Fibroblast of the aortic adventitia (primary cell): ENCODE measurements at places on chromosomes 12 and 14. TPM values are rescaled to one million over a fixed set of nuclear protein-coding genes. Genes with fewer than 3 reads are reported as not detected.
A peak's percentile ranks its signal among the peaks of the same experiment; 100 is the strongest.

The PPP1R1A gene
- not detected in 2 replicates for total RNA-seq

The GPRC5D gene
- total RNA-seq: not detected in 2 replicates

The ANO4 gene
- 0.18 and 1.6 TPM in 2 replicates for total RNA-seq

The NXPH4 gene
- total RNA-seq: 1.9 and 2.4 TPM in 2 replicates

The PKP2 gene
- 0.45 and 16.1 TPM in 2 replicates for total RNA-seq

The DHRS2 gene
- 1.1 TPM in 1 of 2 replicates, not detected in the other for total RNA-seq

The ART4 gene
- 0.36 TPM in 1 of 2 replicates, not detected in the other for total RNA-seq

The OR4Q2 gene
- total RNA-seq: not detected in 2 replicates

The TSPAN11 gene
- 0.36 and 2.0 TPM in 2 replicates for total RNA-seq

The FOXN3 gene
- total RNA-seq: 35.3 and 39.4 TPM in 2 replicates

The ASB2 gene
- 0.45 and 0.49 TPM in 2 replicates for total RNA-seq

The XPOT gene
- 131 and 237 TPM in 2 replicates for total RNA-seq

The REP15 gene
- 1.1 and 3.5 TPM in 2 replicates for total RNA-seq

The OTX2 gene
- not detected in 2 replicates for total RNA-seq

The RABGGTA gene
- total RNA-seq: 21.2 and 26.7 TPM in 2 replicates

The ST8SIA1 gene
- 4.6 and 13.7 TPM in 2 replicates for total RNA-seq

The DBX2 gene
- total RNA-seq: 0.08 and 0.72 TPM in 2 replicates

The RHOJ gene
- total RNA-seq: 7.4 and 13.5 TPM in 2 replicates

- peak; percentile 16 for DNase-seq
Observed at GRCh38 chr12:124852329-124852831, 11.3 kb downstream of the SCARB1 start.

DNA sequence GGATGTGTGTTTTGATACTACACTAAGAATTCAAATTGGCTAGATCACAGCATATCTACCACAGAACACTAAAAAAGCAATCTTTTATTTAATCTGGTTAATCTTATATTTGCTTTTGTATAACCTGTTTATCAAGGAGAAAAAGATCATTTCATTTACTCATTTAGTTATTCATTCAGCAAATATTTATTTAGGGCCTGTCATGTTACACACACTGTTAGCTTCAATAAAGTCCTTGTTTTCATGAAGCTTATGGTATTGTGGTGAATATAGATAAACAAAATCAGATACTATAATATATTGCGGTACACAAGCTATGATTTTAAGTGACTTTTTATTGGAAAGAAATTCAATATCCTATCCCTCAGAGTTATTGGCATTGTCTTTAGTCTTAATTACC is 350.8 kb downstream of the LRFN5 start:
- no peak for DNase-seq

DNA sequence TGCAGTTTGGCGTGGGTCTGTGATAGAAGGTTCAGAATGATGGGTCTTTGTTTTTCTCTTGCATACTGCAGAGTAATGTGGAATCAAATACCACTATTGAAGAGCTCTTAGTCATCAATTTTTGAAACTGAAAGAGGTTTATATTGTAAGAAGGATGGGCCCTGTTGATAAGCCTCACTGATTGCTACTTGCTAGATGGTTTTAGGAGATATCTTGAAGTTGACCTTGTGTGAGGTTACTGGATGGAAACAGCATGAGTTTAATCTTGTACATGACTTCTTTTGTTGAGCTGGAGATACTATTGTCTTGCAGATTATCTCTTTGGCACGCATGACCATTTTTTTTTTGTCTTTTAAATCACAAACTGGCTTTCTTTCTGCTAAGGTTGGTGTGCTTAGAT is 13.8 kb downstream of the BICD1 start:
- DNase-seq: peak; percentile 56

- DNase-seq: no peak
Observed at GRCh38 chr12:70068743-70069142, 174.5 kb upstream of the CNOT2 start.

- no peak for DNase-seq
Observed at GRCh38 chr12:5524769-5525436, 93.0 kb downstream of the NTF3 start.

DNA sequence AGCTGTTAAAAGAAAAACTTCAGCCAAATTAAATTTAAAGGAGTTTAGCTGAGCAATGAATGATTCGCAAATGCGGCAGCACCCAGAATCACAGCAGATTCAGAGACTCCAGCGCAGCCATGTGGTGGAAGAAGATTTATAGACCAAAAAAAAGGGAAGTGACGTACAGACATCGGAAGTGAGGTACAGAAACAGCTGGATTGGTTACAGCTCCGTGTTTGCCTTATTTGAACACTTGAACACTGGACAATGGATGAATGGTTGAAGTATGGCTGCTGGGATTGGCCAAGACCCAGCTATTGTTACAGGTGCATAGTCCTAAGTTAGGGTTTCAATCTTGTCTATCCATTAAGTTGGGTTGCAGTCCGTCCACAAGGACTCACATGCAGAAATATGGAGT is 42.6 kb downstream of the GALNT8 start:
- DNase-seq: no peak

DNA sequence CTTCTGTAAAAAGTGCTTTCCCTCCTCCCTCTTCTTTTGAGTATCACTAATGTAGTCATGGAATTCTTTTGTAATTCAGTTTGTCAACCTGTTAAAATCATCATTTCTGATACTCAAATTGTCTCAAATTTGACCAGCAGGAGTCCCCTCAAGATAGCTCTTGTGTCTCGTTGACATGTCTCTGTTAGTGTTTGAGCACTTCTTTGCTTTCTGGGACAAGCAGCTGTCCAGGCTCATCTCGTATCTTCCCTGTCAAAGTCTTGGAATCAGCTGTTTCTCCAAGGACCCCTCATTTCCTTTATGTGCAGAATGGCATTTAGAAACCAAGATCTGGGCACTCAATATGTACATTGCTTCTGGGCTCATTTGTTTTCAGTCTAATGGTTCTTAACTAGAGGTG is 10.7 kb downstream of the CIPC start:
- DNase-seq: no peak

GRCh38 chr12:132831771-132832170 is 3.1 kb upstream of the GOLGA3 start:
- no peak for DNase-seq

GRCh38 chr14:61602003-61602732 is 93.1 kb upstream of the HIF1A start:
- DNase-seq: no peak

GRCh38 chr12:96327889-96328288 is 72.3 kb downstream of the CDK17 start:
- DNase-seq: no peak

GRCh38 chr14:58738189-58738836 is 100.6 kb downstream of the DACT1 start:
- DNase-seq: peak; percentile 83

- no peak for DNase-seq
Observed at GRCh38 chr14:100131181-100131580, 28.3 kb downstream of the DEGS2 start.

GRCh38 chr12:24226745-24227350 is 277.4 kb upstream of the SOX5 start:
- peak; percentile 73 for DNase-seq

- no peak for DNase-seq
Observed at GRCh38 chr12:43694879-43695278, 63.7 kb downstream of the PUS7L start.

GRCh38 chr12:49671031-49671765 is 36.0 kb downstream of the FMNL3 start:
- DNase-seq: no peak

GRCh38 chr14:61553730-61554641 is 141.3 kb upstream of the HIF1A start:
- peak; percentile 99 for DNase-seq

DNA sequence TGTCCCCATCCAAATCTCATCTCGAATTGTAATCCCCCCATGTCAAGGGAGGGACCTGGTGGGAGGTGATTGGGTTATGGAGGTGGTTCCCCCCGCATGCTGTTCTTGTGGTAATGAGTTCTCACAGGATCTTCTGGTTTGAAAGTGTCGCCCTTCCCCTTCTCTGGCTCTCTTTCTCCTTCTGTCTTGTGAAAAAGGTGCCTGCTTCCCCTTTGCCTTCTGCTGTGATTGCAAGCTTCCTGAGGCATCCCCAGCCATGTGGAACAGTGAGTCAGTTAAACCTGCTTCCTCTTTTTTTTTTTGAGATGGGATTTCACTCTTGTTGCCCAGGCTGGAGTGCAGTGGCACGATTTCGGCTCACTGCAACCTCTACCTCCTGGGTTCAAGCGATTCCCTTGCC is 104.0 kb downstream of the CCDC91 start:
- no peak for DNase-seq

GRCh38 chr12:109880938-109881337 is 597 bp upstream of the GLTP start:
- DNase-seq: no peak

- no peak for DNase-seq
Observed at GRCh38 chr12:133057446-133057845, 20.1 kb downstream of the ZNF84 start.

GRCh38 chr14:62491146-62491545 is 554.1 kb downstream of the KCNH5 start:
- DNase-seq: no peak

- DNase-seq: no peak
Observed at GRCh38 chr14:93788543-93789227, 400 bp upstream of the PRIMA1 start.

GRCh38 chr12:77384941-77385340 is 319.6 kb upstream of the E2F7 start:
- no peak for DNase-seq

GRCh38 chr12:13440844-13441243 is 244.3 kb downstream of the EMP1 start:
- no peak for DNase-seq

GRCh38 chr14:21244544-21244943 is 24.7 kb downstream of the HNRNPC start:
- no peak for DNase-seq

DNA sequence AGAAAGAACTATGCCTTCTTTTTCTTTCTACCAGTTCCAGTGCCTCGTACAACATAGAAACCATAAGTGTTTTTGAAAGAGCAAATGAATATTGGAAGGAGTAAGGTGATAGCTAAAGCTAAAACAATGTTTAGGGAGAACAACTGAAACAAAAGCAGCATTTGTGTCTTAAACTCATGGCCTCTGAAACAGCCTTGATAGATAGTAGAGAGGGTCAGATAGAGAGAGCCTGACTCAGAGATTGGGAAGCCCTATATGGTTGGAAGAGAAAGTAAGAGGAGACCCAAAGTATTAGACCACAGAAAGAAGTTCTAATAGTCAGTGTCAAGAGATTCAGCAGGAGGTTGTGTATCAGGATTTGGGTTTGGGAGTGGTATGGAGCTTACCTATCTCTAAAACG is 79.6 kb upstream of the IFNG-AS1 start:
- DNase-seq: no peak

DNA sequence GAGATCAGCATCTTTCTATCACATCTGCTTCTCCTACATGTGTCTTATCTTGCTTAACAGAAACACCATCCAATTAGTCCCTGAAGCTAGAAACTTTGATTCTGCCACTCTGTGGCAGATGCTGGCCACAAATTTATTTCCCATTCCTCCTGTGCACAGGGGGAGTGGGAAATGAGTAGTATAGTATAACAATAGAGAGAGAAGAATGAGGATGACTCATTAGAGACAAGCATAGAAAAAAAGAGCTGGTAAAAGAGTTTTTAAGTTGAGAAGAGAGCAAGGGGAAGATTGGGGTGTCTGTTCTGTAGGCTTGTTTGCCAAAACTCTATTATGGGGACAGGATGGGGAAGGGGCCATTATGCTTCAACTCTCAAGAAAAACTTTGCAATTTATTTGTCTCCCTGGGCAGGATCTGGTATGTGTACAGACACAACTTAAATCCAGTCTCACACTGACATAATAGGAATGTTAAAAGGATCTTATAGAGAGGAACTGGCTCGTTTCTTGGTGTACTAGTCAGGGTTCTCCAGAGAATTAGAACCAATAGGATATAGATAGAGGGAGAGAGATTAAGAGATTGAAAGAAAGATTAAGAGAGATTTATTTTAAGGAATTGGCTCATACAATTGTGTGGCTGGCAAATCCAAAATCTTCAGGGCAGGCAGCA is 142.6 kb upstream of the CPSF6 start:
- peak; percentile 65 for DNase-seq

DNA sequence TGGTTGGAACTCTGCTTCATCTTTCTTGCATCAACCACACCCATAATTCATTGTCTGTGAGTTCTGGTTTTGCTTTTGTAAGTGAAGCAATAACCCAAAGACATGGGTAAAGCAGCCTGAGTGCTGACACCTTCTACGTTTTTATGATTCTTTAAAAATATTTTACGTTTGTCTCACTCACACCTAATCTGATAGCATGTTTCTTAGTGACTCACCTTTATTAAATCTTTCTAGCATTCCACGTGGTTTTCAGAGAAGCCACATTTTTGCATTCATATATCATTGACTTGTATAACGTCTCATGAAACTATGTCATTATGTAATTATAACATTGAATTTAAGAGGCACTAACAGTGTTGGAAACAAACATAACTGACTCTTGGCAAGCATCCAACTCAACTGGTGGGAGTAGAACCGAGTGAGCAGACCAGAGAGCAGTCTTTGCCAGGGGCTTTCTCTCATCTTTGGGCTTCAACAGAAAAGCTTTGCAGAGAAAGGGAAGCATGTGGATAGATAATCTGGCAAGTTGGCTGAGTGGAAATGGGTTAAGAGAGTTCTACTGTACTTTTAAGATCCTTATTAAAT is 118.8 kb downstream of the TPH2 start:
- no peak for DNase-seq

- no peak for DNase-seq
Observed at GRCh38 chr14:51185180-51185579, 54.9 kb upstream of the TMX1 start.

DNA sequence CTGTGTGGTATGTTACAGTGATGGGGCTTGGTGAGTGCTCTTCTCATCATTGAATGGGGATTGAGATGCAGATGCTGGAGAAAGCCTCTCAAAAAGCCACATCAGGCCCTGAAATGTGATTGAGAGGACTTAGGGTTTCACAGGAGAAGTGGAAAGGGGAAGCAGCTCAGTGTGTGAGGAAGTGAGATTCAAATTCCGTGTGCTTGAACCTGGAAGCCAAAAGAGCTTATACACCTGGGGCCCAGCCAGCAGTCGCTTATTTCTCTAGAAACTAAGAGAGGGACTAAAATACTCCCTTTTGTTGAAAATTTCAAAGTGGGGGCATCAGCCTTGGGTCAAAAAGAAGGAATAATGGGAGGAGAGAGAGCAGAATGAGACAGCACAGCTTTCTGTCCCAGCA is 39.1 kb upstream of the GZMB start:
- no peak for DNase-seq

DNA sequence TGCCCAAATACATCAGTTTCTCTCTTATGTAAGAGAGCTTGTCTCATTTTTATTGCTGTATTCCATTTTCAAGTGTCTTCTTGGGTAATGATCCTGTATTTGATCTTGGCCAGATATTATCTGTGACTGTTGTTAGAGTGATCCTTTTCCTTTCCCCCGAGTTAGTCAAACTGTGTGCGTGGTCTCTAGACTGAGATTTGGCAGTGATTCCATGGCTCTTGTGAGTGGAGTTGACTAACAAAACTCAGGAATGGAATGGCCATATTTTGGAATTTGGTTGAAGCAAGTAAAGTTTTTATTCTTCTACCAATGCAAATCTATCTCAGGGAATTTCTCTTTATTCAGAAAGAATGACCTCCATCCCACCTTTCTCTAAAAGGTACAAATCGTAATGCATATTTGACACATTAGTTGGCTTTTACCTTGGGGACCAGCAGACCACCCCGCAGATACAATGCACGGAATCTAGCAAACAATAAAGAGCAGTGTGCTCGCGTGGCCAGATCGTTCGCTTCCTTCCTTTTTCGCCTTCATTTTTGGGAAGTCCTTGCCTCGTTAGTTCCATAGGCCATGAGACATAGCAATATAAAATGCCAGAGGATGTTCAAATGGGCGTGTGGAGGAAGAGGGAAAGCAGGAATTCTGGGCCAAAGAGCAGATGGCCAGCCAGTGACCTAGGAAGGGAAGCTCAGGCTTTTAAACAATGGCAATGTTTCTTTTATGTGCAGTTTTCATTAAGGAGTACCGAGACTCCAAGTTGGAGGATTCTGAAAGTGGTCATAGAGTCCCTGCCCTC is 24.4 kb downstream of the ETV6 start:
- DNase-seq: peak; percentile 30
